ENCODE measurements at places on chromosomes 1 and 21. TPM values are rescaled to one million over a fixed set of nuclear protein-coding genes. Genes with fewer than 3 reads are reported as not detected.

Gene NCF2
- total RNA-seq = 4.1 TPM

Gene RAB7B
- not detected for total RNA-seq

Gene HTR6
- not detected for total RNA-seq

Gene SZRD1
- 102 TPM for total RNA-seq

Gene PODN
- total RNA-seq = 15.9 TPM

Gene LRRC39
- total RNA-seq = 73.2 TPM

Gene SLC35F3
- not detected for total RNA-seq

Gene APCS
- total RNA-seq = not detected

Gene TRAPPC10
- total RNA-seq = 21.8 TPM

Gene SRGAP2C
- total RNA-seq = 2.5 TPM

Gene ETV3L
- total RNA-seq = not detected

Gene SHISA4
- 92.6 TPM for total RNA-seq

Gene JAM2
- 6.1 TPM for total RNA-seq

Gene C1orf146
- total RNA-seq = not detected

Gene WNT4
- not detected for total RNA-seq

Gene MPZ
- total RNA-seq = 3.4 TPM

Gene TRIM45
- total RNA-seq = 2.4 TPM

Gene CASP9
- total RNA-seq = 5.2 TPM

Gene RGS8
- total RNA-seq = not detected

Gene RPTN
- not detected for total RNA-seq

Gene DDAH1
- 15.3 TPM for total RNA-seq

Gene NLRP3
- total RNA-seq = 0.29 TPM

Gene SDHB
- total RNA-seq = 238 TPM

Gene FAM78B
- total RNA-seq = 2.5 TPM

Gene FHAD1
- not detected for total RNA-seq

Gene PLA2G4A
- total RNA-seq = 0.85 TPM

Gene SV2A
- total RNA-seq = 0.27 TPM

Gene RHD
- not detected for total RNA-seq

Gene ID3
- total RNA-seq = 67.9 TPM

Gene SYTL1
- total RNA-seq = not detected

Gene FNDC5
- 274 TPM for total RNA-seq

Gene DISP3
- total RNA-seq = not detected

Gene FGR
- 5.4 TPM for total RNA-seq

Gene SYCP1
- not detected for total RNA-seq

Gene MANEAL
- 9.9 TPM for total RNA-seq

Gene LRRC38
- 2.1 TPM for total RNA-seq

Gene PROK1
- total RNA-seq = 2.8 TPM

Gene NGF
- not detected for total RNA-seq

Gene UBXN10
- total RNA-seq = 0.18 TPM

Gene SLC1A7
- 1.1 TPM for total RNA-seq

Gene FNDC10
- total RNA-seq = 0.94 TPM

Gene PIK3R3
- total RNA-seq = 15.7 TPM

Gene CEPT1
- 8.2 TPM for total RNA-seq

Gene RAP1GAP
- total RNA-seq = 0.75 TPM

Gene HSPA13
- 7.8 TPM for total RNA-seq

Gene ITLN1
- total RNA-seq = 0.61 TPM

Gene FAM167B
- 2.9 TPM for total RNA-seq

Gene SEMA4A
- 0.29 TPM for total RNA-seq

Gene RNU1-4
- total RNA-seq = not detected

Gene PTGFR
- 3.4 TPM for total RNA-seq

Gene LHX8
- total RNA-seq = not detected

Gene F13B
- total RNA-seq = not detected

Gene CLCNKB
- not detected for total RNA-seq
